Spinal cord (tissue), 10 donors: ENCODE measurements at places on chromosomes 2 and 18. TPM values are rescaled to one million over a fixed set of nuclear protein-coding genes. Genes with fewer than 3 reads are reported as not detected.

DNA sequence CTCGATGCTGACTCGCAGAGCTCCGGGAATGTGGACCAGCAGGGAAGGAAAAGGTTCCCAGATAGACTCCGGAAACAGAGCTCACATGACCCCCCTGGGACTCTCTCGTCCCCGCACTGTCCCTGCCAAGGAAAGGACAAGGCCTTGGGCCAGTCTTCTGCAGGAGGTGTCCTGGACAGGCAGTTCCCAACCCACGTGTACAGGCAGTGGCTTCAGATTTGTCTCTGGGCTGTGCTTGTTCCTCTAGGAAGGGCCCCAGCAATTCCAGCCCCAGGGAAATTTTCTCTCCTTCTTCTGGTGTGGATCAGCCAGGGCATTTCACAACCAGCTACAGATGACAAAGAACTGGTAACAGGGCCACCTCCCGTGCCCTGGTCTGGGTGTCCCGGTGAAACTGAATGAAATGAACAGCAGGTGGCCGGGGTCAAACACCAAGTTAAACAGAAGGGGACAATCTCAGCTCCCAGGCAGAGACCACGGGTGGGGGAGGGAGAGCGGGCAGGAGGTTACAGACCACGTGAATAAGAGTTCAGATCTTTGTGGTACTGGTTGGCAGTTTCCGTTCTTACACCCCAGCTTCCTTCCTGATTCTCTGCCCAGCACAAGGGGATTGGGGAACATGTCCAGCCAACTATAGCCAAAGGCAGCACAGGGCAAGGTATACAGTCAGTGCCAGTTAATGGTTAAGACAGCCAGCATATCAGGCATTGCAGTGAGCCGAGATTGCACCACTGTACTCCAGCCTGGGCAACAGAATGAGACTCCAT, 52.2 kb upstream of the CAB39 start:
- no peak overlapping the region for H3K4me3 ChIP-seq
- no peaks in the 10 kb centered on the region for H3K36me3 ChIP-seq
- no peaks in the 10 kb centered on the region for H3K27me3 ChIP-seq
- DNase-seq = no peak
- no peak overlapping the region for H3K27ac ChIP-seq

- H3K27ac ChIP-seq = no peak overlapping the region
- H3K4me1 ChIP-seq = peaks cover 11% of the 10 kb centered on the region
- no peaks in the 10 kb centered on the region for H3K36me3 ChIP-seq
- peaks cover 8% of the 10 kb centered on the region for H3K27me3 ChIP-seq
Measured at GRCh38 chr18:55775972-55776371, 188.0 kb upstream of the TCF4 start.

Gene EIF5B
- total RNA-seq = 24.9 TPM

GRCh38 chr2:68000170-68000825, 62.5 kb downstream of the C1D start:
- no peak overlapping the region for H3K4me3 ChIP-seq
- H3K4me1 ChIP-seq = no peaks in the 10 kb centered on the region
- no peaks in the 10 kb centered on the region for H3K27me3 ChIP-seq
- no peak overlapping the region for H3K27ac ChIP-seq
- no peaks in the 10 kb centered on the region for H3K36me3 ChIP-seq
- no peak for DNase-seq

- no peaks in the 10 kb centered on the region for H3K36me3 ChIP-seq
- DNase-seq = peak; percentile 87
- no peaks in the 10 kb centered on the region for H3K4me1 ChIP-seq
- no peak overlapping the region for H3K4me3 ChIP-seq
- no peak overlapping the region for H3K27ac ChIP-seq
Measured at GRCh38 chr2:225002039-225002655, 40.1 kb downstream of the DOCK10 start.

Gene DOK6
- 26.5 TPM for total RNA-seq

DNA sequence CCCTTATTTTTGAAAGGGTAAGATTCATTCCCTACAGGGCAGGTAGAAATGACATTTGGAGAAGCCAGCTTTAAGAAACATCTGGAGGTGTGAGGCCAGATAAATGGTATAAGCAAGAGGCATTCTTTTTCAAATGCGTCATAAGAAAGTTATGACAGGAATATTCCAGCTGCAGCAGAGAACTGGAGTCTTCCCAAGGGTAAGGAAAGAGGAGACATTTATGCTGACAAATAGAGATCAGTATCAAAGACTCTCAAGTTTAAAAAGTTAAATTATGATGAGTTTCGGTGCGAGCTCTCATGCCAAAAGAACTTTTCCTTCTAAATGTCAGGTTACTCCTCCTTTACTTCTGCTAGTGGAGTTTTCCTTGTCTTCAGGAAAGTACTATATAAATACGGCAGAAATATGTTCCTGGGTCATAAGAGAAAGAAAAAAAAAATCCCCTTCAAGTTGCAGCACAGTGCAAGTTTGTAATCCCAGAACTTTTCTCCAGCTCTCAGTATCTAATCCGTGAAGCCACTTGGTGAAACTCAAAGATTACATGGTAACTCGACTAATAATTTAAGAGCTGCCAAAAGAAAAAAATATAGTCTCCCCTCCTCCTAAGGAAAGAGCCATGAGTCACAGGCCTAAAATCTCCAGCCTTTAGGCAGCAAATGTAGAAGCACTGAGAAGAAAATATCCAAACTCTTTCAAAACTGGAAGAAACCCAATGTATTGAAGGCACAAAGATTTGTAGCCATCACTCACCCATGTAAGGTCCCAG, 428.1 kb downstream of the MEIS1 start:
- no peak overlapping the region for H3K4me3 ChIP-seq
- DNase-seq = no peak
- H3K36me3 ChIP-seq = no peaks in the 10 kb centered on the region

Gene MROH2A
- total RNA-seq = under 0.01 TPM

DNA sequence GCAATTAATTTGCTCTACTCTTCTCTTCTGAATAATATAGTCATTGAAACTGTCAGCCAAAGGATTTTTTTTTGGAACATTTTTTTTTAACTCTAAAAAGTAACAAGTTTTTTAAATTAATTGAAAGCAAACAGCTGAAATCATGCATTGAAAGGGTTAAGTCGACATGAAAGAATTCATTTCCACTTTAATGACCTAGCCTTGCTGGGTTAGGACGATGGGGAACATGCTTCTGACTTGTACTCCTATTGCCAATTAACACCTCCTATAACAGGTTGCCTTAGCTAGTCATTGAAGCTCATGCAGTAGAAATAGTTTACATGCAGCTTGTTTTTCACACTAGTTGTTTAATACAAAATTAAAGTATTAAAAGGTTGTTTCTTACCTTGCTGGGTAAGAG, 47.8 kb downstream of the PSMD14 start:
- H3K4me3 ChIP-seq = no peak overlapping the region
- no peaks in the 10 kb centered on the region for H3K27me3 ChIP-seq
- no peak for DNase-seq
- no peaks in the 10 kb centered on the region for H3K36me3 ChIP-seq
- H3K4me1 ChIP-seq = no peaks in the 10 kb centered on the region

Gene CAPN14
- total RNA-seq = 0.28 TPM

GRCh38 chr2:54722641-54723040, 821 bp upstream of the EML6 start:
- H3K27me3 ChIP-seq = peaks cover 8% of the 10 kb centered on the region
- H3K4me3 ChIP-seq = peak overlapping the region; percentile 83
- no peaks in the 10 kb centered on the region for H3K36me3 ChIP-seq
- peak overlapping the region; percentile 66 for H3K27ac ChIP-seq
- DNase-seq = no peak

Gene B3GNT7
- total RNA-seq = 5.9 TPM

Gene AGAP1
- total RNA-seq = 42.6 TPM

- H3K4me3 ChIP-seq = no peak overlapping the region
- H3K27ac ChIP-seq = no peak overlapping the region
- DNase-seq = no peak
- no peaks in the 10 kb centered on the region for H3K4me1 ChIP-seq
Measured at GRCh38 chr18:67408240-67408639, 108.3 kb downstream of the DSEL start.

Gene FAM168B
- 76.0 TPM for total RNA-seq

GRCh38 chr2:109247340-109247739, 118.3 kb downstream of the SH3RF3 start:
- no peaks in the 10 kb centered on the region for H3K36me3 ChIP-seq
- H3K27me3 ChIP-seq = no peaks in the 10 kb centered on the region
- H3K4me3 ChIP-seq = no peak overlapping the region
- H3K4me1 ChIP-seq = peaks cover 17% of the 10 kb centered on the region
- DNase-seq = no peak

GRCh38 chr2:8285081-8285480, 396.8 kb upstream of the ID2 start:
- no peak for DNase-seq
- no peaks in the 10 kb centered on the region for H3K27me3 ChIP-seq
- no peak overlapping the region for H3K27ac ChIP-seq
- H3K36me3 ChIP-seq = no peaks in the 10 kb centered on the region

DNA sequence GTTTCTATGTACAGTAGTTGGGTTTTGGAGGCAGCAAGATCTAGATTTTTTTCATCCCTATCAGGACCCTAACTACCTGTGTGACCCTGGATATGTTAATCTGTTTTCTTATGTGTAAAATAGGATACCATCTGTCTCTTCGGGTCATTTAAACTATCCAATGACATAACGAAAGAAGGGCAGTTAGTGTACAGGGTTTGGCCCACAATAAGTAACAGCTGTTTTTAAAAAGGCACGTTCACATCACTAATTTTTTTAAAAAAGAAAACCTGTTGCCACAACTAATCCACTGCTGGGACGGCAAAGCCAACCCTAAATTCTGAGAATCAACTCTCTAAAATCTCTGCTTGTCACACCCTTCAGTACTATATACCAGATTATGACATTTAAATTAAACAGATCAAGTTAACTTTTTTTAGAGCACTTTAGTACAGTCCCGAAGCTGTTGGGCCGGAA, 869 bp downstream of the USP40 start:
- H3K4me3 ChIP-seq = peak overlapping the region; percentile 92
- peak overlapping the region; percentile 96 for H3K27ac ChIP-seq
- DNase-seq = no peak
- H3K27me3 ChIP-seq = no peaks in the 10 kb centered on the region
- no peaks in the 10 kb centered on the region for H3K4me1 ChIP-seq

DNA sequence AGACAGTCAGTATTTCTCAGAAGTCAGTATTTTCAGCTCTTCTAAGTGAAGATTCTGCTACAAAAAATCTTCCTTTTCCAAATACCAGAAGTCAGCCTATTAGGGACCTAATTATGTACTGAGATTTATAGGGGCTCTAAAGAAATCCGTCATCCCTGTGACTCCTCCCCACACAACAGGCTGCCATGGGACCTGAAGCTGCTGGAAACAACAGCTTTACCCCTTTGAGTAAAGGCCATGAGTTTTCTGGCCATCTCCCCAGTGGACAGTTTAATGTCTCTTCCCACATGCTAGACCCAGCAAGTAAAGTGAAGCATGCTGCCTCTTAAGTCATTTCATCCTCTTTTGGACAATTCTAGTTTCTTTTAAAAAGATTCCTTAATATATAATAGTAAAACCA, 255.7 kb upstream of the ACVR2A start:
- no peak overlapping the region for H3K4me3 ChIP-seq
- no peaks in the 10 kb centered on the region for H3K27me3 ChIP-seq
- no peak for DNase-seq
- H3K36me3 ChIP-seq = no peaks in the 10 kb centered on the region
- no peak overlapping the region for H3K27ac ChIP-seq
- no peaks in the 10 kb centered on the region for H3K4me1 ChIP-seq

GRCh38 chr2:168469281-168469988, 13.4 kb downstream of the CERS6 start:
- no peaks in the 10 kb centered on the region for H3K36me3 ChIP-seq
- H3K27ac ChIP-seq = no peak overlapping the region
- H3K27me3 ChIP-seq = no peaks in the 10 kb centered on the region
- no peak overlapping the region for H3K4me3 ChIP-seq

Gene CNTNAP5
- 63.2 TPM for total RNA-seq

Gene ANKRD44
- total RNA-seq = 63.5 TPM

- H3K27me3 ChIP-seq = peaks cover 6% of the 10 kb centered on the region
- no peak overlapping the region for H3K27ac ChIP-seq
- H3K4me1 ChIP-seq = peaks cover 12% of the 10 kb centered on the region
- no peaks in the 10 kb centered on the region for H3K36me3 ChIP-seq
- no peak for DNase-seq
- peak overlapping the region; percentile 49 for H3K4me3 ChIP-seq
Measured at GRCh38 chr18:13136904-13137669, 81.5 kb upstream of the LDLRAD4 start.

DNA sequence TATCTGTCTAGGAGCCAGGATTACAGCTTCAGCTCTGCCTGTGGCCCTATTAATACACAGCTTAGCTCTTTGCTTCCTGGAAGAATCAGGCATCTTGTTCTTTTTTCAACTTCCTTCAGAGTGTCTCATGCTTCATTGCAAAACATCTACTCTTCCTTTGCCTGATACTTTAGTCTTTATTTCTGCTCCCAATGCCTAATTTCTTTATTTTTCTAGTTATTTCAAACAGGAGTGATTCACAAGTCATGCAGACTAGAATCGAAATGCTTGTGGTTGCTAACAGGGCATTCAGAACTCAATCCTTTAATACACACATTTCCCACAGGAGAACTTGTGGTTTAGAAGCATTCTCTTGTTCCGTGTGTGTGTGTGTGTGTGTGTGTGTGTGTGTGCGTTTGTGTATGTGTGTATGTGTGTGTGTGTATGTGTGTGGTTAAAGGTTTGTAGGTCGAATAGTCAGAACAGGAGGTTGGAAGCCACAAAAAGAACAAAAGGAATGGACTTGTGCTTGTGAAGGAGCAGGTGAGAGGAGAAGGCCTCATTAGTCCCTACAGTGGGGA, 28.3 kb upstream of the INSIG2 start:
- H3K4me1 ChIP-seq = peaks cover 5% of the 10 kb centered on the region
- no peak for DNase-seq
- no peak overlapping the region for H3K27ac ChIP-seq
- H3K36me3 ChIP-seq = no peaks in the 10 kb centered on the region
- H3K27me3 ChIP-seq = no peaks in the 10 kb centered on the region
- no peak overlapping the region for H3K4me3 ChIP-seq

- peaks cover 23% of the 10 kb centered on the region for H3K36me3 ChIP-seq
- no peak overlapping the region for H3K4me3 ChIP-seq
- H3K4me1 ChIP-seq = peaks cover 14% of the 10 kb centered on the region
- no peak overlapping the region for H3K27ac ChIP-seq
- H3K27me3 ChIP-seq = no peaks in the 10 kb centered on the region
Measured at GRCh38 chr18:79361766-79362522, 33.8 kb upstream of the NFATC1 start.

Gene SH3BP4
- total RNA-seq = 29.6 TPM

Gene ECEL1
- 23.5 TPM for total RNA-seq

- no peak overlapping the region for H3K27ac ChIP-seq
Measured at GRCh38 chr2:152303951-152304350, 31.0 kb upstream of the FMNL2 start.
